ENCODE measurements at places on chromosomes 11 and 22.

- no peak for DNase-seq
Observed at GRCh38 chr11:19970944-19971343, 189.3 kb downstream of the DBX1 start.

DNA sequence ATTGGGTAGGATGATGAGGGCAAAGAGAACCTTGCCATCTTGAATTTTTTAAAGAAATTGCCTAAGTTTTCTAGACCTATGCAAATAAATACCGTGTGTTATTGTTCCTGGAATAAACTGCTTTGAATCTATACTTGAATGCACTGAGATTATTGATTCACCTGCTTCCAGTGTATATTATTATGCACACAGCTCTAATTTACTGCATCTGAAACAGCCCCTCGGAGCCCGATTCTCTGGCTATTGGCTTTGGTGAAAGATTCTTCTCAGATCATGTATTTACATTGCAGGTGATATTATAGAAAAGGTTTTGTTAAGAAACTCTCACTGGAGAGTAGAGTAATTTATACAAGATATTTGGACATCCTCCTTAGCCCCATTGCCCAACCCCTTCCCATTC lies 254.2 kb downstream of the TENM4 start:
- no peak for DNase-seq

DNA sequence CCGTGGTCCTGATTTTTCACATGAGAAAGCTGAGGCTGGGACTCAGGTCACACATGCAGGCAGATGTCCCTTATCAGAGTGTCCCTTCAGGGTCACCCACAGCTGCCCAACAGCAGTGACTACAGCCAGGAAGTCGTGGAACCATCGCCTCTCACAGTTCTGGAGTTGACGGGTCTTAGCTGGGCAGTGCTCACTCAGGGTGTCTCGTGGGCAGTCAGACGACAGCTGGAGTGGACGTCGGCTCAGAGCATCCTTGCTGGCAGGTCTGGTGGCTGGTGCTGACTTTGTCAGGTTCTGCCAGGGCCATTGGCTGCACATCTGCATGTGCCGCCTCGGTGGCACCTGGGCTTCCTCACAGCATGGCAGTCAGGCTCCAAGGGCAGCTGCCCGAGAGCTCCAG lies 35.6 kb upstream of the TH start:
- no peak for DNase-seq

- no peak for DNase-seq
Observed at GRCh38 chr22:24383061-24383460, 44.3 kb upstream of the ADORA2A start.

DNA sequence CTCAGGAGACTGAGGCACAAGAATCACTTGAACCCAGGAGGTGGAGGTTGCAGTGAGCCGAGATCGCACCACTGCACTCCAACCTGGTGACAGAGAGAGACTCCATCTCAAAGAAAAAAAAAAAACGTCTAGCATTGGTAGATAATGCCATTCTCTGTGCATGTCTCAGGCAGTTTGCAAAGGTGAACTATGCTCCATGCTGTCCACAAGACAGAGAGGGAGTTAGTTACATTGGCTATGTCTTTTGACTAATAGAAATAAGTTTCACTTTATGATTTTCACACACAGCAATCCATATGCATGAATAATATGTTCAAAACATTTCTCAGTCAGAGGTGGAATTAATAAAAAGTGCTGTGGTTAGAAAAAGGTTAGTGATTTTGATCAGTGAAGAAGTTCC lies 591.4 kb downstream of the ETS1 start:
- DNase-seq: no peak
